ENCODE measurements at places on chromosomes 7 and 10.

DNA sequence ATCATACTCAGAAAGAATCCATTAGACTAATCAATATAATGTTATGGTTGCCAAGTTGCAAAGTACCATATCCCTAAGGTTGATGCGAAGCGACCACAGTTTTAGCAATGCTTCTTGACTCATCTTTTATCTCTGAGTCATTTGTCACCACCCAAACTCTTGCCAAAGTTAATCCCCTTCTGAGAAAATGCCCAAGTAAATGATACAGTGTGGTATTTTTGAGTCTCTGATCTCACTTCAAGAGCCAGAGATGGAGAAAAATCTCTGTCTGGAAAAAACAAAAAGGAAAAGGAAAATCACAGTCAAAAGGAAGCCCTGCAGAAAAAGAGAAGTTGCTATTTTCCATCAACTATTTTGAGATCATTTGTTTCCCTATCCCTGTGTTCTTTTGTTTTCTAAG, 26.7 kb upstream of the OTUD1 start:
- no peak for DNase-seq

- DNase-seq, result no peak
Measured at GRCh38 chr7:27697861-27698430, 35.3 kb upstream of the HIBADH start.

- no peak for DNase-seq
Measured at GRCh38 chr10:110357252-110357780, 52.6 kb upstream of the SMNDC1 start.

GRCh38 chr10:17144757-17145156, 15.1 kb upstream of the CUBN start:
- no peak for DNase-seq

GRCh38 chr7:123916240-123916724, 8.8 kb upstream of the SPAM1 start:
- DNase-seq, result peak; percentile 36

All from NCI-H1694 treated with DMSO at 0.1 percent for 48 hours (cell line).